Ecto neural progenitor cell (in vitro differentiated cells): ENCODE measurements at places on chromosomes 6 and 20.

- DNase-seq = no peak
These were observed 48.7 kb downstream of the SLC35F1 start for GRCh38 chr6:117955684-117956256.

DNA sequence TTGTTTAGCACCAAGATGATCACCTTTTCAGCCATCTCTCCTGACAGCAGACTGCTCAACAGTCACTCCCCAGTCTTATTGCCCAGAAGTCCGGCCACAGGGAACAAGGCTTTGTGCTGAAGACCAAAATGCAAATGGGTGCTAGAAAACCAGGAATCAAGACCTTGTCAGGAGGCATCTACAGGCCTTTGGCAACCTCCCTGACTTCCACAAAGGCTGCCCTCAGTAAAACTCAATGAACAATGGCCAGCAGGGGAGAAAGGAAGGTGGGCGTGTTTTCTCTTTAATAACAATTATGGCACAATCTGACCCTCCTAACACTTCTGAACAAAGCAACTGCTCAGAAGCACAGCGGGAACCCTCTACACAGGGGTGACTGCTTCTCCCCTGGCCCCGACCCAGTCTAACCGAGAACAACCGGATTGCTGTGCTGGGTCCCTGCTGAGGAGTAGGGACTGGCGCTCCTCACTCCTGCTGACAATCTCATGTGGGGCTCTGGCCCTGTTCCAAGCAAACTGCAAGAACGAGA, 41.6 kb downstream of the PLCG1 start:
- peak; percentile 38 for DNase-seq

- DNase-seq = peak; percentile 64
These were observed 3.7 kb upstream of the OLIG3 start for GRCh38 chr6:137497721-137498463.

DNA sequence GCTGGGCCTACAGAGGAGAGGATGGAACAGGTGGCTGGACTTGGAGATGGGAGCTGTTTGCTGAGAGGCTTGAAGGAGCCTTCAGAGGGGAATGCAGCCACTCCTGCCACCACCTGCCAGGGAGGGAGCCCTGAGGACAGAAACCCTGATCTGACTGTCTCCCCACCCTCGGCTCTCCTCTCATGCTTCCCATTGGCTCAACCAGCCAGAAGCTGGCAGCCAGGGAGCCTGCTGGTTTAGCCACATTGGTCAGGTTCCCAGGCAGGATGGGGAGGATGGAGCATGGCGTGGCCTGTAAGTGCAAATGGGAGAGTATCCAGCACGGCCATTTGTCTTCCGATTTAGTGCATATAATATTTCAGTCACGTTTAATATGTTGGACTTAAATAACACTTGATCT, 12.8 kb downstream of the TREM1 start:
- DNase-seq = peak; percentile 32

GRCh38 chr20:43662943-43663655, 3.8 kb upstream of the MYBL2 start:
- DNase-seq = no peak

DNA sequence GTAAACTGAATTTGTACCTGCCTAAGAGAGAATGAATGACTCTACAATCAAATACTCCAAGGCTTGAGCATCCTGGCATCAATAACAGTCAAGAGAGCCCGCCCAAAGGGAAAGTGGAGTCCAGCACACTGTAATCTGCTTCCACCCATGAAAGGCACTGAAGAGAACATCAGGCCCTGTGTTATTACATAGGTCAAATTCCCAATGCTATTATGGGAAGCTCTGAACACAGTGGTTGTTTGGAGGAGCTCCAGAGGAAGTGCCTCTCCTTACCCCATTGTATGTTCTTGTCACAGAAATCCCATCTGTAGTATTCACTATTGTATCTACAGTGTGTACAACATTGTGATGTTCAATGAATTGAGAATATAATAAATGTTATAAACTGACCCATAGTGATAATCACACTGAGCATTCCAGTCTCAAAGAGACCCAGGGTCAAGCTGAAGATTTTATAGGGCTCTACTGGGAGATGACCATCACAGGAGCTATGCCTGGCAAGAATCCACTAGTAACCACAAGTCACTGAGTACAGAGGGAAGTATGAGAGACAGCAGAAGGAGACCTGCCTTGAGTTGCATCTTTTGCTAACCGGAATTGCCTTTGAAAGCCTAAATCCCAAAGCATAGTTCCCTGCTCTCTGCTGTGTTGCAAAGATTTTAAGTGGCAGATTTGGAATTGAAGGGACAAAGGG, 446.7 kb downstream of the GJA1 start:
- no peak for DNase-seq

DNA sequence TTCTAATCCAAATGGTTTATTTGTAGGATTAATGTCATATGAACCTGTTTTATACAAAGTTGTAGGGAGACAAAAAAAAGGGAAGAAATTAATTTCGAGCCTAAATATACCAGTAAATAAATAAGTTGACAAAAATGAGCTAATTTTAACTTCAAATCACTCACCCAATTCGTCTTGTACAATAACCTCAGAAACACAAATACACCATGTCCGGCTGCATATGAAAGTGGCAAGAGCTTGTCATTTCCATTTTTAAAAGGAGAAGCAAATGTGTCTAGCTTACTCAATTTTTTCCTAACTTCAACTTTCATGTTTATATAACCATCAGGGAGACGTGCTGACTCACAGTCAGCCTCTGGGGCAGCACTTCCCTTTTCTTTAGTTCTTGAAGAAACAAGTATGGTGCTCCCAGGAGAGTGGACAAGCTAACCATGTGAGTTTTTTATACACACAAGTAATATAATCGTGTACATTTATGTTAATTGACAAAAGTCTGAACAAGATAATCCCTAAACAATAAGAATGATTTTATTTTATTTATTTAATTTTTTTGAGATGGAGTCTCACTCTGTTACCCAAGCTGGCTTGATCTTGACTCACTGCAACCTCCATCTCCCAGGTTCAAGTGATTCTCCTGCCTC, 55.5 kb upstream of the SGK1 start:
- no peak for DNase-seq

GRCh38 chr20:57849121-57849520, 139.3 kb upstream of the PMEPA1 start:
- DNase-seq = peak; percentile 23

GRCh38 chr20:53421343-53421742, 172.3 kb downstream of the ZNF217 start:
- DNase-seq = no peak

GRCh38 chr6:135187372-135187771, 6.3 kb downstream of the MYB start:
- no peak for DNase-seq

DNA sequence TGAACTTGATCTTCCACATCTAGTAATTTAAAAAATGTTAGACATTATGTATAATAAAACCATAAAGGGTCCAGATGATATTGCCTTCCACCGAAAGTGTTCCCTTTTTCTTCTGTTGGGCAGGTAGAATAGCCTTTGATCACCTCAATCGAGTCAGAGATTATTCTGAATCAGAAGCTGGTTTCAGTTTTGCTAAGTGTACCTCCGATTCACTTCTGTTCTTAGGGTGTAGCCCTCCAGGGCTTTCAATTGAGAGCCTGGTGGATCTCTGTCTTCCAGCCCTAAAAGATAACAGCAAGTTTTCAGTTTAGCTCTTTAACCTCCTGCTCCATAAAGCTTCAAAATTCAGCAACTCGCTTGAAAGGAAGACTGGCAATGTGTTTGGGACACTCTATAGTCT, 21.1 kb upstream of the AIG1 start:
- no peak for DNase-seq

DNA sequence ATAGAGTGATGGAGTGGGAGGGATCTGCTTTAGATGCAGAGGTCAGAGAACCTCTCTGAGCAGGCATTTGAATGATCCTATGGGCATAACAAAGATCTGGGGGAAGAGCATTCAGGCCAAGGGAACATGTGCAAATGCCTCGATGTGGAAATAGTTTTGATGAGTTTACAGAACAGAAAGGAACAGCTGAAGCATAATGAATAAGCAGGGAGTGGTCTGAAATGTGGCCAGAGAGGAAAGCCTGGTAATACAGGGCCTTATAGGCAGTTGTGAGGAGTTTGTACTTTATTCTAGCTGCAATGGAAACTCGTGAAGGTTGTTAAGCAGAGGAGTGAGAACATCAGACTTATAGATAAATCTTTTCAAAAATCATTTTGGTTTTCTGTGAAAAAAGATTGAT, 33.0 kb upstream of the ME1 start:
- no peak for DNase-seq

DNA sequence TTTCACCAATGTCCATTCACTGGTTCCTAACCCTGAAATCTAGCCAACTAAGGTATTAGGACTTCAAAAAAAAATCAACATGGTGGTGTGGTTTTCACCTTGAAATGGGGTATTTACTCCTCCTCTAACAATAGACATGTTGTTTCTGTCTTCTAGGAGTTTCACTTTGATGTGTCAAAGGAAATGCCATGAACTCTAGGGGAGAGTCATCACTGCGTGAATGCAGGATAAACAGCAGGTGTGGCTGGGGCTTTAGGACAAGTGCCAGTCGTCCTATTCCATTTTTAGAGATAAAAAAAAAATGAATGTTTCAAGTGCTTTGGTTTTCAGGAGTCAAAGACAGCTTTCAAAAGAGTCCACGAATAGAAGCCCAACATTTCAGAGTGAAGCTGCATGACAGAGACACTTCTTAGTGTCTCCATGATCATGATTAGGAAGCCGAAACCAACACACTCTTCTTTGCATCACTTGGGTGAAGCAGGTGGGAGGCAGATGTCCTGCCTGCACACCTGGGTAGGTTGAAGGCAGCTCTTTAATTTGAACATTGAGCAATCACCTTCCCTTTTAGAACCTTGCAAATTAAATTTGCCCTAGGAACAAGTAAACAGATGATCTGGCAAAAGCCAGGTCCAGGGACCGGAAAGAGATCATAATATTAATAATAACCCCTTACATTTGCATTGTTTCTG, 328.5 kb upstream of the PRDM1 start:
- no peak for DNase-seq

- no peak for DNase-seq
These were observed 256.5 kb upstream of the CHD6 start for GRCh38 chr20:41874658-41875057.

DNA sequence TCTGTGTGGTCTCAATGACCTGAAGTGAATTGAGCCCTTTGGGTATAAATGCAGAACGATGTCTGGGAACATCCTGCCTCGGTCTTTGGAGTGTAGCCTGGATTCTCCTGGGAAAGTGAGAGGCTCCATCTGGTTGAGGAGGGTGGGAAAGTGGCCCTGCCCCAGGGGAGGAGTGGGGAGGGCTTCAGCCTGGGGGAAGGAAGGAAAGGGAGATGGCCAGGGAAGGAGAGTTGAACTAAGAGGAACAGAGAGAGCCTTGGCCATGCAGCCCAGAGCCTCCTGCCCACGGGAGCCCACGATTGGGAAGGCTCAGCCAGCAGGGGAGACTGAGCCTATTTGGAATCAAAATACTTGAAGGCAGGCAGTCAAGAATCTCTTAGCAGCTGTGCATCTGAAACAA, 2.3 kb upstream of the EPB41L1 start:
- no peak for DNase-seq

DNA sequence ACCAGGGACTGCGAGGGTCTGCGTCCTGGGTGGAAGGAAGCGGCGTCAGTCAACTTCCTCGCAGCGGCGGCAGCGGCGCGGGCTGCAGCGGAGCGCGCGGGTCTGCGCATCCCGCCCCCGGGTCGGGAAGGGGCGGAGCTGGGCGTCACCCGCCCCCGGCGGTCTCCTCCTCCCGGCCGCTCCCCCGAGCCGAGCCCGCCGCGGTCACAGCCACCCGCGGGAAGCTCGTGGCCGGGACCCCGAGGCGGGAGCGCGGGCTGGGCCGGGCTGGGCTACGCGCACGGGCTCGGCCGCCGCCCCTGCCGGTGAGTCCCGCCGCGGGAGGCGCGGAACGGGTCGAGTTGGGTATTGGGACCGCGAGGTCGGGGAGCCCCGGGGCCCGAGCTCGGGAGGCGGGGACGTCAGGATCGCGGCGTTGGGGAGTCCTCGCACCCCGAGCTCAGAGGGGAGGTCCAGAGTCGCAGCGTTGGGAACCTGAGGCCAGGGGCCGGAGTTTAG, at the start of gene PAQR8:
PAQR8 (plus strand) TSS at position 207 of the 498 bp plus-strand sequence. CDS start 41,063 bp downstream, outside the sequence.
- DNase-seq = peak; percentile 78

GRCh38 chr6:31686483-31686882, 5.6 kb upstream of the LY6G5C start:
- no peak for DNase-seq

DNA sequence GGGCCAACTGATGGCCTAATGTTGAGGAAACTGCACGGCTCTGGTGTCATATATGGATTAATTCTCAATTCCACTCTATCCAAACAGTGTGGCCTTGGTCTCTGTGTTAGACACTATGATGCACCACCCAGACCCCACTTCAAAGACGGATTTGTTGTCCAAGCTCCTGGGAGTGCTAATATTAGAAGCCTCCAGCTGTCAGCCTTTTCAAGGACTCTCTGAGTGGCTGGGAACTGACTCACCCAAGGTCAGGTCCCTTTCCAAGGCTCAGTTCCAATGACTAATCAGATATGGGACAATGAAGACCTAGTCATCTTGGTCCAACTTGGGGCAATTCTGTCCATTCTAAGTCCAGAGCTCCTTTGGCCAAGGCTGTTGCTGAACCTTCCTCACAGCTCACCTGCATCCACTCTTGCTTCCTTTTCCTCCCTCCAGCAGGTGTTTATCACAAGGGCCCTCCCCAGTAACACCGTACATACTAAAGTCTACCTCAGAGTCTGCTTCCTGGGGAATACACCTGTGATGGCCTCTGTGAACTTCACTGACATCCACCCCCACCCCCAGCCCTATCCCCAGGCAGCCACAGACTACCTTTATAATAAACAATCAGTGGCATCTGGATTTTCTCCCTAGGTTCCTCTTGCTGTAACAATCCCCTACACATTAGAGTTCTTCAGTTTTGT, 7.2 kb upstream of the IL20RA start:
- DNase-seq = no peak

GRCh38 chr20:711576-711975, 36.0 kb upstream of the SCRT2 start:
- no peak for DNase-seq

DNA sequence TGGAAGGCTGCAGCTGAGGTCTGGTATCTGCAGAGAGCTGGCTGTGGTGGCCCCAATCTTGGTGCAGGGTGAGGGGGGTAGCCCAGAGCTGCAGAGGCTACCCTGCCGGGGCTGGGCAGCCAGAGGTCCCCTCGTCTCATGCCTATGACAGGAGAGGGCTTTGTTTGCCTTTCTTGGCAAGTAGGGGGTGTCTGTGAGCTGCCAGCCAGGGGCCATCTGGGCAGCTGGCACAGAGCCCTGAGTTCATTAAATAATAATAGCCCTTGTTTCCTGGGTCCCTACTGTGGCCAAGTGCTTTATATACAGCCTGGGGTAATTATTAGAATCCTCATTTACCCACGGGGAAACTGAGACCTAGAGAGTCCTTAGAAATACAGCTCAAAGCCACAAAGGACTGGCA, 66.6 kb downstream of the EZR start:
- no peak for DNase-seq

DNA sequence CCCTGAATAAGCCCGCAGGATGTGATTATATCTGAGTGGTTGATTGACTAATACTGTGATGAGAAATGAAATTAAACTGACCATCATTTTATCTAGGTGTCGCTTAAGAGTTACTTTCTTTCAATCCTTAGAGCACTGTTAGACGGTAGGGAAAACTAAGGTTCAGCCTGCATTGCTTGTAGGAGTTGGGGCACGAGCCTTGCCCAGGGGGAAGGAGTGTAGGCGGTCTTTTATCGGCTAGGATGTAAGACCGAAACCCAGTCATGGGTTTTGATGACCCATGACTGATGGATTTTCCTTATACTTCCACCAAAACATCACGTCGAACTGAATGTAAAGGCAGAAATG, 392 bp upstream of the TASP1 start:
- DNase-seq = no peak
